Fibroblast of skin of scalp (primary cell): ENCODE measurements at places on chromosomes 12 and 14.

DNA sequence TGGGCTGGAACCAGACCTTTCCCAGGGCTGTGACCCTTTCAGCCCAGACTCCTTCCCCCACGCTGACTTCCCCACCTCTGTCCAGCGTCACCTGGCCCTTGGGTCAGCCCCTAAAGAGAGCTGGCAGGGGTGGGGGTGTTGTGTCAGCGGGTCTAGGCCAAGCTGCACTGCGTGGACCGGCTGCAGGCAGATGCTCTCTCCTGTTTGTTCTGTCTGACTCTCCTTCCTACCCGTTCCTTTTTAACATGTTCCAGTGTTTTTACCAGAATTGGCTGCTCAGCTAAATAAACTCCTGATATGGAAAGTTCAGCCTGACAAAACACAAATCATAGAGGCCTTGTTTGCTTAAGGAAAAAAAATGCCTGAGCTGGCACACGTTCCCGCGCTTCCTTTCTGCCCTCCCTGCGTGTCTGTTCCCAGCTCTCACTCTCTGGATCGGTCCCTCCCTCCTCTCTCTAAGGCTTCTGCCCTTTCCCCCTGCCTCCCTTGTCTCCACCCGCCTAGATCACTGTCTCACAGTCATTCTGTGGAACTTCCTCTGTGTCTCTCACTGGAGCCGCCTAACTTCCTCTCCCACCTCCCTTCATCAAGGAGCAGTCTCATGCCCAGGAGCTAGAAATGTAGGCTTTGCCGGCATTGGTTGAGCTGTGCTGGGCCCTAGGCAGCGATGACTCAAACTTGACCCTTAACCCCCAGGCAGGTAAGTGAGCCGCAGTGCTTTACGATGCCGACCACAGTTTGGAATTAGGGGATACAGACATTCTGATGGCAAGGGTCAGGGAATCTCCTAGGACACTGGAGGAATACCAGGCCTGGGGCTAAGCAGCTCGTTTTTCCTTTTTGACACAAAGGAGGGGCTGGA is 15.5 kb upstream of the MLXIP start:
- DNase-seq: peak; percentile 86

- no peak for DNase-seq
Observed at GRCh38 chr12:116955382-116956021, 44.8 kb downstream of the FBXW8 start.

- DNase-seq: no peak
Observed at GRCh38 chr12:88298014-88298682, 156.0 kb downstream of the TMTC3 start.

- DNase-seq: no peak
Observed at GRCh38 chr14:96574171-96574632, 72.0 kb downstream of the PAPOLA start.

GRCh38 chr12:4828176-4828575 is 81.5 kb upstream of the KCNA1 start:
- DNase-seq: no peak

DNA sequence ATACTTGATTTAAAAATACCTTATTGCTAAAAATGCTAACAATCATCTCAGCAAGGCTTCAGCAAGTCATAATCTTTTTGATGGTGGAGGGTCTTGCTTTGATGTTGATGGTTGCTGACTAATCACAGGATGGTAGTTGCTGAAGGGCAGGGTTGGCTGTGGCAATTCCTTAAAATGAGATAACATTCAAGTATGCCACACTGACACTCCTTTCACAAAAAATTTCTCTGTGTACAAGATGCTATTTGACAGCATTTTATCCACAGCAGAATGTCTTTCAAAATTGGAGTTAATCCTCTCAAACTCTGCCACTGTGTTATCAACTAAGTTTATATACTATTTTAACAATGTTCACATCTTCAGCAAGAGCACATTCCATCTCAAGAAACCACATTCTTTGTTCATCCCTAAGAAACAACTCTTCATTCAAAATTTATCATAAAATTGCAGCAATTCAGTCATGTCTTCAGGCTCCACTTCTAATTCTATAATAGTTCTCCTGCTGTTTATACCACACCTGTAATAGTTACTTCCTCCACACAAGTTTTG is 16.1 kb downstream of the SCAF11 start:
- peak; percentile 21 for DNase-seq

DNA sequence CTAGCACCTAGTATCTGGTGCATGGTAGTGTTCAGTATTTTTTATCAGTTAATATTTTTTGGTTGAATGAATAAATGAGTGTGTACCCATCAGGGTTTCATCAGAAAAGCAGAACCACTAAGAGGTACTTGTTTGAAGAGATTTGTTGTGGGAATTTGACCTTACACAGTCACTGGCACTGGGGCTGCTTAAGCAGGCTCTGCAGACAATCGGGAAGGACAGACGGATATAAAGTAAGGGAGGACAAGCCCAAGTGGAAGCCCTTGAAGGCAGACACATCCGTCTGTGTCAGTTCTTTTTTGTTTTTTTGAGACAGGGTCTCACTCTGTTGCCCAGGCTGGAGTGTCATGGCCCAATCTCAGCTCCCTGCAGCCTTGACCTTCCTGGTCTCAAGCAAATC is 38.7 kb downstream of the CD9 start:
- no peak for DNase-seq

DNA sequence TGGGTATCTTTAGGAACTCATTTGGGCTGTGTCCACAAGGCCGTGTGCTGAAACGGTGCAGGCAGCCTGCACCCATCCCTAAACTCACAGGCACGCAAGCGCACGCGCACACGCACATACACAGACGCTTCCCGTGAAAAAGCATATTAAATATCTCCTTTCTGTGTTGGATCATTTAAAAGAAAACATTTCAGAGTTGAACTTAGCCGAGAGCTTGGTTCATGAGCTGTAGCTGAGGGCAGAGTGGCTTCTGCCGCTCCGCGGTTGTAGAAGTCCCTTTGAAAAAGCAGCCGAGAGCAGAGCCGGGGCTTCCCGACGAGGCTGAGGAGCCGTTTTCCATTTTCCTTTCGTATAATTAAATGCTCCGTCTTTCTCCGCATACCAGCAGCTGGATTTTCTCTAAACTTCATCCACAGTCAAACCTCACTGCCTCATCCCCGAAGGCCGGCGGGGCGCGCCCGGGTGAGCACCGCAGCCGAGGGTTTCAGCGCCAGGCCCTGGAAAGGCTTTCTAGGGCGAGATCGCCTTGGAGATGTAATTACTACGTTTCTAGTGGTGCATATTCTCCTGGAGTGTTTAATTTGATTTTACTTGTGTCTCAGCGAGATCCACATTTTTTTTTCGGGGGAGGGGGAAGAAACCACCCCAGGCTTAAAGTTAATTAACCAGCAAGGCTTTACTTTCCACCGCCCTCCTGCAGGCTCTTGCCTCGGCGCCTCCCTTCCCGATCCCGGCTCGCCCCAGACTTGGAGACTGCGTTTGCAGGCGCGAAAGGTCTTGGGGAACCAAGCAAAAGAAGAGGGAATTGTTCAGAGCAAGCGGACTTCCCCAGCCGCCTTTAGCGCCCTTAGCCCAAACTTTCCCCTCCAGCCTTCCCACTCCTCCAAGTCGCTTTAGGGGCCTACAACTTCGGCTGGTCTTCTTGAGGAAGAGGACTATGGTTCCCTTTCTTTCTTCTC is 3.0 kb upstream of the HOXC13 start:
- no peak for DNase-seq

GRCh38 chr12:25866586-25867378 is 91.7 kb upstream of the RASSF8 start:
- no peak for DNase-seq

DNA sequence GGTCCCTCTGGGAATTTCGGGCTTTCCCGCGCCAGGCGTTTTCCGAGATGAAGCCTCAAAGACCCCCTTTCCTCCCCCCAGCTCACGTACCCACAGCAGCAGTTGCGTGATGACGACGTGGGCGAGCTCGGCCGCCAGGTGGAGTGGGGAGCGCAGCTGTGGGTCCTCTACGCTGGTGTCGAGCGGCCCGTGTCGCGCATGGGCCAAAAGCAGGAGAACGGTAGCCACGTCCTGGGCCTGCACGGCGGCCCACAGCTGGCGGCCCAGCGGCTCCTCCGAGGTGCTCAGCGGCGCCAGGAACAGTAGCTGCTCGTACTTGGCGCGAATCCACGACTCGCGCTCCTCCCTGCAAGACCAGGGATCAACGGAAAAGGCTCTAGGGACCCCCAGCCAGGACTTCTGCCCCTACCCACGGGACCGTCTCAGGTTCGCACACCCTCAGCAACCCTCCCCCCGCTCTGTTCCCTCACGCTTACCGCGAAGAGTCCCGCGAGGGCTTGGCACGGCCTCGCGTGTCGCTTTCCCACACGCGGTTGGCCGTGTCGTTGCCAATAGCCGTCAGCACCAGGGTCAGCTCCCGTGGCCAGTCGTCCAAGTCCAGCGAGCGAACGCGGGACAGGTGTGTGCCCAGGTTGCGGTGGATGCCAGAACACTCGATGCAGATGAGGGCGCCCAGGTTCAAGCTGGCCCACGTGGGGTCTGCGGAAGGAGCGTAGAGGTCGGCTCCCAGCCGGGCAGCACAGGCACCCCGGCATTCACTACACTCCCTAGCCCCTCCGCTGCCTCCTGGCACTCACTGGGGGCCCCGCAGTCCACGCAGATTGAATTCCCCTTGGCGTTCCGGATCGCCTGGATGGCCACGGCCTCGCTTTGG is 11.4 kb downstream of the AGAP2 start:
- no peak for DNase-seq

DNA sequence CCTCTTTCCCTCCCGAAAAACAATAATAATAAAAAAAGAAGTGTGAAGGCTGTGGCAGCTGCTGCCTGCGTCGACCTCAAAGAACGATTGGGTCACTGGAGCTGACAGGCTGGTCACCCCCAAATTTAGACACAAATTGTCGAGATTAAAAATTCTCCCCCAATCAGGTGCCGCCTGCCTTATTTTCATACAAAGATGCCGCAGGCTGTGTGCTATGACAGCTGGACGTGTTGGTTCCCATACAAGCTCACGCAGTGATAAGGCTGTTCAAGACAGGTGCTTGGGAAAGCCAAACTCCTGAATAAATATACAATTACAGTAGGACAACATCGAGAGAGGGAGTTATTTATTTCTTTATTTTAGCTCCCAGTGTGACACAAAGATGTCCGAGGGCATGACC is 1041.8 kb downstream of the VRK1 start:
- DNase-seq: no peak

GRCh38 chr14:72387726-72388125 is 455.5 kb downstream of the RGS6 start:
- DNase-seq: no peak

DNA sequence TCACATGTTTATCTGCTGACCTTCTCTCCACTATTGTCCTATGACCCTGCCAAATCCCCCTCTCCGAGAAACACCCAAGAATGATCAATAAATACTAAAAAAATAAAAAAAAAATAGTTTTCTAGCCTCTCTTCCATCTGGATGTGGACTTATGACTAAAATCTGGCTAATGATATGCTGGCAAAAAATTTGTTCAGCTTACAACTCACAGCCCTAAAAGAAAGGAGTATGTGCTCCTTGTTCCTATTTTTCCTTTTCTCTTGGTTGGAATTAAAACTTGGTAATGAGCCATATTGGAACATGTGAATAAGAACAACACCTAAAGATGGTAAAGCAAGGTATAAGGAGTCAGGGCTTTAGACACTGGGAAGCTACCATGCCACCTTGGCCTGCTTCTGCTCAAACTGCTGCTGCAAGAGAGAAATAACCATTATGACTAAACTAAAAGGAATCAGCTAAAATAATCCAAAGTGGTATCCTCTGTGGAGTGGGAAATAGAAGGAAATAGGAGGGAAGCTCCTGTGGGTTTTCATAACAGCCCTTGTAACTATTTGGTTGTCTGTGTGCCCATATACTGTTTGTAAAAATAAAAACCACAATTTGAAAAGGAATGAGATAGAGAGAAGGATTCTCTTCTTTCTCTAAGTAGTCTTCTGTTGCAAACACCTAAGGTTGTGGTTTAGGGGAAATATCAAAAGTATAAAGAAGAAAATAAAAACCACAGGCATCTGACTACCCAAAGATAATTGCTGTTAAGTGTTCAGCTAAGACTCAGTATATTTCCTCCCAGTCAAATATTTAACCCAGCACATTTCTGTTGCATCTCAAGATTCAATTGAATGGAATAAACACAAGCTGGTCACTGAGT is 53.8 kb downstream of the SDR9C7 start:
- DNase-seq: peak; percentile 28

DNA sequence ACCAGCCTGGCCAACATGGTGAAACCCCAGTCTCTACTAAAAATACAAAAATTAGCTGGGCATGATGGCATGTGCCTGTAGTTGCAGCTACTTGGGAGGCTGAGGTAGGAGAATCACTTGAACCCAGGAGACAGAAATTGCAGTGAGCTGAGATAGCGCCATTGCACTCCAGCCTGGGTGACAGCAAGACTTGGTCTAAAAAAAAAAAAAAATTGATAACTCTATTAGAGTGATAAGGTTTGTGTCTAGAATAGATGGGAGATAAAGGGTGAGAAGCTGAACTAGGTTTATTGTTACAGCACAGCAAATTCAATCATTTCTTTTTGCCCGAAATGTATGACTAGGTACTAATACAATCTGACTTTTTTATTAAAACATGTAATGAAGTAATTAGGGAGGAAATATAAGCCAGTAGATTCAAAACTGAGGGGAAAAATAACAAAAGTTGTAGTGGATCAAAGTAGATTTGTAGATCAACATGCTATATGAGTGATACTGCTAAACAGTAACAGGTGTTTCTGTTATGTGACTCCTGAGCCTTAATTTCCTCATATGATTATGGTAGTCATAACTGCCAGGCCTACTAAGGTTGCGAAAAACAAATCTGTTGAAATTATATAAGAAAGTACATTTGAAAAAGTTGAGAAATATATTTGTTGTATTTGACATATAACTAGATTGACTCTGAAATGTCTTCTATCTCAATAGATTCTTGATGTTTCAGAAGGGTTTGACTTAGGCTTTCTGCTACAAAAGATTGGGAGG is 83.6 kb downstream of the WNK1 start:
- no peak for DNase-seq

- DNase-seq: peak; percentile 11
Observed at GRCh38 chr12:101877806-101878242, 444 bp downstream of the DRAM1 start.

- DNase-seq: no peak
Observed at GRCh38 chr12:74818412-74818811, 280.8 kb downstream of the ATXN7L3B start.

DNA sequence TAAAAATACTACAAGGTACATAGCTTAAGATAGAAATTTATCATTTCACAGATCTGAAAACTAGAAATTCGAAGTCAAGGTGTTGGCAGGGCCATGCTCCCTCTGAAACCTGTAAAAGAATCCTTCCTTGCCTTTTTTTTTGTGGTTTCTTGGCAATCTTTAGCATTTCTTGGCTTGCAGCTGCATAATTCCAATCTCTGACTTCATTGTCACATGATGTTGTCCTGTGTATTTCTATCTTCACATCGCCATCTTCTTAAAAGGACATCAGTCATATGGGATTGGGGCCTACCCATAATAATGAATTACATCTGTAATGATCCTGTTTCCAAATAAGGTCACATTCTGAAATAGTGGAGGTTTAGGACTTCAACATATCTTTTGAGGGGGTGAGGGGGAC is 250.4 kb downstream of the TMTC2 start:
- DNase-seq: peak; percentile 12
